Naive thymus-derived CD8-positive, alpha-beta T cell (primary cell): ENCODE measurements at places on chromosomes 3 and 15.

- DNase-seq = no peak
Observed at GRCh38 chr3:132456571-132456970, 39.3 kb downstream of the DNAJC13 start.

DNA sequence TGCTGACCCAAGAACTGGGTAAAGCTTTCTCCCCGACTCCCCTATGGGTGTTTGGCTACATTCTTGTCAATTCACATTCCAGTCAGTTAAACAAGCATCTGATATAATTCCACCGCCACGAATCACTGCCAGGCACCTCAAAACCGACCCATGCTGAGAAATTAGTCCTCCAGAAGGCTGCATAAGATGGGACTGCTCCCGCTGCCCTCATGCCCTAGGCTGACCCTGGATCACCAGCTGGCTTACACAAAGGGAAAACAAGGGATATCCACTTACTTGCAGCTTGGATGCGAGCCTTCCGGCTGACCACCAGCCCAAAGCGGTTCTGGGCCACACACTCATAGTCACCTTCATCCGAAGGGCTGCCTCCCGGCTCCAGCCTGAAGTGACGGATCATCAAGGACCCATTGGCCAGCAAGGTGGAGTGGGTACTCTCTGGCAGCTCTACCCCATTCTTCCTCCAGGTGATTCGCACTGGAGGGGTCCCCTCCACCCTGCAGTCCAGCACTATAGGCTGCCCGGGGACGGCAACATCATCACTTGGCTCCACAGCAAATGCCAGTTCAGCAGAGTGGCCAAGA, 2.9 kb downstream of the IGDCC3 start:
- DNase-seq = no peak

DNA sequence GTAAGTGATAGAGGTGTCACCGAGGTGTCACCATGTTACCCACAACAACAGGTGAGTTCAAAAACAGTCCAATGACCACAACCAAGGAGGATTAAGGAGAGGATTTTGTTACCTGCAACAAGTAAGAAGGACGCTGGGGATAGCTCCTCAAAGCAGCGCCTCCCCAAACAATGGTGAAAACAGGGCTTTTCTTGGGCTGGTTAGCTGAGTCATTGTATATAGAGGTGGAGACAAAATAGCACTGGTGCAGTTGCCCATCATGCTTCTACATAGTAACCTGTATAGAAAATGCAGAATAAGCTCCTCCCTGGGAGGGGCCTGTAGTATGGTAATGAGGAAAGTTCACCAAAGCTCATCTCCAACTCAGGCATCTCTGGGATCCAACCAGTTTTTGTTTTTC, 116.9 kb upstream of the EIF1B start:
- DNase-seq = no peak

DNA sequence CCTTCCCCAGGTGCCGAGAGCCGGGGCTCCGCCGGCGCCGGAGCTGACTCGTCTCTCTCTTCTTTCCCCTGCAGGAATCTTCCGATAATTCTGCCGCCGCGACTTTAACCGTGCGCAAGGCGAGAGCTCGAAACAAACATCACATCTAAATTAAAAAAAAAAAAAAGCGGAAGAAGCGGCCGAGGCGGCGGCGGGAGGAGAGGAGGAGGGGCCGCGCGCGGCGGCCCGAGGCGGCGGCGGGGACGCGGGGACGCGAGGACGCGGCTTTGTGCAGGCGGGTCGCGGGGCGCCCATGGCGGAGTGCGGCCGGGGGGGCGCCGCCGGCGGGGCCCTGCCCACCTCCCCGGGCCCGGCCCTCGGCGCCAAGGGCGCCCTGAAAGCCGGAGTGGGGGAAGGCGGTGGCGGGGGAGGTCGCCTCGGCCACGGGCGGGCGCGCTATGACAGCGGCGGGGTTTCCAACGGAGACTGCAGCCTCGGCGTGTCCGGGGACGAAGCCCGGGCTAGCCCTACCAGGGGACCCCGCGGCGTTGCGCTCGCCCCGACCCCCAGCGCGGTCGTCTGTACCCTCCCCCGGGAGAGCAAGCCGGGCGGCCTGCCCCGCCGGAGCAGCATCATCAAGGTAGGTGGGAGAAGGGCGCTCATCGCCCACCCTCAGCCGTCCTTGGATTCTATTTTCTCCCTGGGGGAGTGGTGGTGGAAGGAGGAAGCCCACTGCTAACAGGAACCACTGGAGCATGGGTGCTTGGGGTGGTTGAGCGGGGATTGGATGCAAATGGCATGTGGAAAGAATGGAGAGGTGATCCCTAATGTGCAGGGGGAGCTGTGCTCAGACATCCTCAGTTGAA, at the start of gene PLCL2:
TSS of gene PLCL2 (plus strand) at position 208 of the 845 bp plus-strand sequence. CDS start at position 293, 85 bp downstream.
- peak; percentile 88 for DNase-seq

DNA sequence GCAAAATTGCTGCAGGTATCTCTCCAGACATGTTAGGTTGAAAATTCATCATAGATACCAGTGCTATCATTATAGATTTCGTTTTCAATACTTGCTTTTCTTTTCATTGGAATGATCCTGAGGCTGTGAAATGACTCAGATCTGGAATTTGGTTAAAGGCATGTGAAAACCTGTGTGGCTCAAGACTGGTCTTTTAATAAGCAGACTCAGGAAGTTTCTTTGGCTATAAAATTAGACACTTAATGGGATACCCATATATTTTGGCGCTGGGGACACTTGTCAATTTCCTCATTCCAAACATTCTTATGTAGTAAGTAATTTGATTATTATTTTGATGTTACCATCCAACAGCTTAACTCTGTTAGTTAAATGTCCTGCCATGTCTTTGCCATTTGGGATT, 1041.1 kb upstream of the GBE1 start:
- DNase-seq = no peak

GRCh38 chr15:44591326-44591725, 54.4 kb downstream of the EIF3J start:
- no peak for DNase-seq
